Diencephalon (tissue), 1 donor: ENCODE measurements at places on chromosomes 12 and 14. TPM values are rescaled to one million over a fixed set of nuclear protein-coding genes. Genes with fewer than 3 reads are reported as not detected.

Gene CAPS2
- 19.1 TPM for total RNA-seq

Gene IFT43
- total RNA-seq, result 26.8 TPM

Gene KRT82
- total RNA-seq, result not detected

Gene ARHGAP9
- 2.1 TPM for total RNA-seq

Gene NXPH4
- total RNA-seq, result 4.4 TPM

Gene KRT78
- total RNA-seq, result not detected

Gene C1QL4
- total RNA-seq, result 3.5 TPM

Gene GDF3
- not detected for total RNA-seq

Gene SLC15A4
- total RNA-seq, result 33.4 TPM

Gene IL25
- not detected for total RNA-seq

Gene CACNA1C
- total RNA-seq, result 33.0 TPM

Gene SIX4
- total RNA-seq, result 0.92 TPM

Gene CLEC4D
- total RNA-seq, result not detected

Gene DYRK4
- total RNA-seq, result 27.7 TPM
